Stimulated activated CD4-positive, alpha-beta T cell treated with anti-CD3 and anti-CD28 coated beads, TNF-alpha, amount 100 ng/mL, for 1 hour (primary cell): ENCODE measurements at places on chromosomes 2 and 18.

- no peak for DNase-seq
Measured at GRCh38 chr18:75962036-75962572, 532.9 kb downstream of the ZNF516 start.

GRCh38 chr2:96152304-96153161, 7.3 kb upstream of the DUSP2 start:
- DNase-seq = no peak

DNA sequence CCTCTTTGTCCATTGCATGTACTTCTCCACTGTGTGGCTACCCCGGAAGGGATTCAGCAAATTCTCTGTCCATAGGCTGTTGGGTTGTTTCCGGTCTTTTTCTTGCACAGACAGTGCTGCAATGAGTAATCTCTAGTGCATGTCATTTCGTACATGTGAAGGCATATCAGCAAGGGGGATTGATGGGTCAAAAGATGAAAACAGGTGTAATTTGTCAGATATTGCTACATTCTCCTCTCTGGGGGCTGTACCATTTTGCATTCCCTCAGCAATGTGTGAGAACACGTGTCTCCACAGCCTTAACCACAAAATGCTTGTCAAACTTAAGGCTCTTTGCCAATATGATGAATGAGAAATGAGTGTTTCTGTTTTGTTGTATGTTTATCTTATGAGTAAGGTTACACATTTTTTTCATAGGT, 60.5 kb downstream of the KLHL29 start:
- DNase-seq = no peak

- no peak for DNase-seq
Measured at GRCh38 chr2:46720592-46721185, 194.9 kb downstream of the MCFD2 start.

- peak; percentile 58 for DNase-seq
Measured at GRCh38 chr2:70069049-70069448, 18.2 kb upstream of the PCBP1 start.

DNA sequence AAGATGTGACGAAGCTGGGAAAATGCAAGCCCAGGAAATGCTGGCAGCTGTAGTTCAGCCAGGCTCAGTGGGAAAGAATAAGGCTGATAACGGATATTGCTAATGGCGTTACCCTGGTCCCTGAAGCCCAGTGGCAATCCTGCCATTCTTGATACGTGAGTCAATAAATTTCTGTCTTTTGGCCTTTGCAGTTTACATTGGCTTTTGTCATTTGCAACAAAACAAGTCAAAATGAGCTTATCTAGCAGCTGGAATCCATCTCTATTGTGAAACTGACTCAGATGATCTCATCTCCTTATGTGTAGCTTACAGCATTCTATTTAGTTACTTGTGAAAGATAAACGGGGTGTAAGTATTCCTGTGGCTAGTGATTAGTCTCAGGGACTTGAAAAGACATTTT, 43.8 kb downstream of the ARL6IP6 start:
- no peak for DNase-seq

GRCh38 chr2:168350380-168350779, 103.0 kb upstream of the STK39 start:
- DNase-seq = no peak

DNA sequence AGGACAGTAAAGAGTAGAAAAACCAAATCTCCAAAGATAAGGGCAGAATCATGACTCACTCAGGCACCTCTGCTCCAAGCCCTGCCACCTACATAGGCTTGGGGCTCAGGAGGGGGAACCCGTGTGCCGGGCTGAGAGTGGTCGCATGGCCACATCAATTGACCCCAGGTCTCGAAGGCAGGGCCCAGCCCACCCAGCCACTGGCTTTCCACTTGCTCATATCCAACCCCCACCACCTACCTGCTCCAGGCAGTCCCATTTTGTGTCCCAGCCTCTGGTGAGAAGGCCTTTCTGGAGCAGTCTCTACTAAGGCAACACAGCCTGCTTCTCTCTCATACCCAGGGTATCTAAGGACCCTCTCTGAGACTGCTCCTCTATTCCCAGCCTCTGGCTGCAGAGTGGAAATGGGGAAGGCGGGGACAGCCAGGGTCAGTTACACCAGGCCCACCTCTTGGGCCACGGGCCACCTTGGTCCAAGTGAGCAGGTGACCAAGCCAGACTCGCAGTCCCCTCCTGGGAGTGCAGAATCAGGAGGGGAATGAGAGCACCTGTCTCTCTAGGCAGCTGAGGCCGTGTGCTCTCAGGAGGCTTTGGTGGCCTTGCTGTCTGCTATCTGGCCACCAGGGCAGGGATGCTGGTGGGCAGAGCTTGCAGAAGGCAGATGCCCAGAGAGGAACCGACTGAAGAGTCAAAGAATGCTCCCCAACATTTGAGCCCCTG, 20.8 kb downstream of the TFCP2L1 start:
- DNase-seq = no peak

- no peak for DNase-seq
Measured at GRCh38 chr2:193743089-193743488, 1548.4 kb upstream of the TMEFF2 start.

DNA sequence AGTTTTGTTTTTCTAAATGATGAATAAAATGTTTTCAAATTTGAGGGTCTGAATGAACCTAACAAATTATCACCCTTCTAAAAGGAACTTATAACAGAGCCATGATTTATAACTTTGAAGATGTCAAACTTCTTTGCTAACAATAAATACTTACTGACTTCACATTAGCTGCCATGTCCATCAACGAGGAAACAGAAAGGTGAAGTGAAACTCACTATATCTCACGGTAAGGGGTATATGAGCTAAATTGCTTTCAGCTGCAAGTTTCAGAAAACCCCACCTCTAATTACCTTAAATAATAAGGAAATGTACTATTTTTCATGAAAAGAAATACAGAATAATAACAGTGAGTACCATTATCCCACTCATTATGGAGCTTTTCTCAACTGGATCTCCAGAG, 350.8 kb upstream of the NT5C1B start:
- DNase-seq = no peak

DNA sequence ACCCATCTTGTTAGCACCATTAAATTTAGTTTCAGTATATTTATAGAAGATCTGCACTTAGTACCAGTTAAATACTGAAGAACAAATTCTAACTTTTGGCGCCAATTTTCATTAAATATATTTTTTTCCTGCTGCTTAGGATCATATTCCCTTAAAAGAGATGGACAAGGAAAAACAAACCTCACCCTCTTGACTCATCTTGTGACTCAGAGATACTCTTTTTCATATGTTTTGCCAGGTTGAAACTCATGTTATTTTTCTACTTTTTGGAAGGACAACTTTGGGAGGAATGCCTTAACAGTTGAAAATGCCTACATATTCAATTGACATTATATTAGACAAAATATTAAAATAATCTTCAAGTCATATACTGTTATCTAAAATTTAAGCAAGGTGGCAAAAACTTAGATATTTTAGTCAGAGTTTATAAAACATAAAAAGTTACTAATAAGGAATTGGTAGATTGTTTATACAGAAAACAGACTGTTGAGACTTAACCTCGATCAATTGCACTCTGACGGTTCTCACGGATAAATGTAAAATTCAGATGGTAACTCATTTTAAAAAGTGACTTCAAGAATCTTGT, 36.2 kb downstream of the PNO1 start:
- no peak for DNase-seq

DNA sequence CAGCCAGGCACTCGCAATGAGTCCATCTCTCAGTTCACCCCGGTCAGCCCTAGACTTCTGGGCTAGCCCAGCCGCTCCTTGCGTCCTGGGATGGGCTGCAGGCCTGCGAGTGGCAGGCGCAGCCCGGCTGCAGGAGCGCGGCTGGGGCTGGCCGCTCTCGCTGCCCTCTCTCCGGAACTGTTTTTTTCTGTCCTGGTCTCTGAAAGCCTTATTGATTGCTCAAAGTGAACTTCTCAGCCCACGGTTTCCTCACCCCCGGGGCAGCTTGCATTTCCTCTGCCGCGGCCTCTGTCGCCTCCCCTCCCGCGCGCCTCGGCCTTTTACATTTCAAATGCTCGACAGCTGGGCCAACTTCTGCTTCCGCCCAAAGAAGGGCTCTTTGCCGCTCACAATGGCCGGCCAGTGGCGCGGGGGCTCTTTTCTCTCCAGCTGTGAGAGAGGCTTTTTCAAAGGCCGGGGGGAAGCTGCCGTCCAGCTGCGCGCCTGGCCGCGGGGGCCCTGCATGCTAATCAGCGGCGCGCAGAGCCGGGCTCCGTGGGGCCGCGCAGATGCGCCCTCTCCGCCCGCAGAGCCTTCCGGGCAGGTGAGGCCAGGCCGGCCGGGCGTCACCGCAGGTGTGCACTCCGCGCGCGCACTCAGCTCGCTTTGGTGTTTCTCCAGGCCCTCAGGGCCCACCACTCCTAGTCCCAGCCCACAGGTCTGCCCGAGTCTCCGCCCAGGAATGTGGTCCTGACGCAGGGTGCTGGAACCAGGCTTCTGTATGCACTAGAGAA, 513.8 kb downstream of the RNF144A start:
- no peak for DNase-seq

GRCh38 chr2:152051436-152051835, 47.4 kb downstream of the CACNB4 start:
- no peak for DNase-seq

DNA sequence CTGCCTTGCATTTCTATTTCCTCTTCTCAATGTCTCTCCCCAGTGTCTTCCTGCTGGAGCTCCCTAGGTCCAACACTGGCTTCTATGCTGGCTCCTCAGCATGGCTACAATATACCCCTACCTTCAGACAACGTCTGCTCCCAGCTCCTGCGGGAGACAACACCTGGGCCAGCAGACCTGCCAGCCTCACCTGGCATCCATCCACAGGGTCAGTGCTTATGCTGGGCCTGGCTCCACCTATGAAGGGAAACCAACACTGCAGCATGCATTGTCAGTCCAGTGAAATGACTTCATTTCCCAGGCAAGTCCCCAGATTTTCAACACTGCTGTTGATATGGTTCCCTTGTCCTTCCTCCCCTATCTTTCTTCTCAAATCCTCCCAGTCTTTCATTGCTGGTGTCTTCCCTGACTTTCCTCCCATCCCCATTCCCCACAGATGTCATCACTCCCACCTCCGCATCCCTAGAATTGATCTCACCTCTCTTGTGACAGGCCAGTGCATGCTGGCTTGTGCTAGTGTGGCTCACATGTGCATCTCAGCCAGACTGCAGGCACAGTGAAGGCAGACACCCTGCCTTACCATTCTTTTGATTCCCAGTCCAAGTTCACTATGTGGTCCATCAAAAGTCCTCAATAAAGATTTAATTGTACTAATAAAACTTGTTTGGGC, 98.0 kb downstream of the MYO5B start:
- no peak for DNase-seq

DNA sequence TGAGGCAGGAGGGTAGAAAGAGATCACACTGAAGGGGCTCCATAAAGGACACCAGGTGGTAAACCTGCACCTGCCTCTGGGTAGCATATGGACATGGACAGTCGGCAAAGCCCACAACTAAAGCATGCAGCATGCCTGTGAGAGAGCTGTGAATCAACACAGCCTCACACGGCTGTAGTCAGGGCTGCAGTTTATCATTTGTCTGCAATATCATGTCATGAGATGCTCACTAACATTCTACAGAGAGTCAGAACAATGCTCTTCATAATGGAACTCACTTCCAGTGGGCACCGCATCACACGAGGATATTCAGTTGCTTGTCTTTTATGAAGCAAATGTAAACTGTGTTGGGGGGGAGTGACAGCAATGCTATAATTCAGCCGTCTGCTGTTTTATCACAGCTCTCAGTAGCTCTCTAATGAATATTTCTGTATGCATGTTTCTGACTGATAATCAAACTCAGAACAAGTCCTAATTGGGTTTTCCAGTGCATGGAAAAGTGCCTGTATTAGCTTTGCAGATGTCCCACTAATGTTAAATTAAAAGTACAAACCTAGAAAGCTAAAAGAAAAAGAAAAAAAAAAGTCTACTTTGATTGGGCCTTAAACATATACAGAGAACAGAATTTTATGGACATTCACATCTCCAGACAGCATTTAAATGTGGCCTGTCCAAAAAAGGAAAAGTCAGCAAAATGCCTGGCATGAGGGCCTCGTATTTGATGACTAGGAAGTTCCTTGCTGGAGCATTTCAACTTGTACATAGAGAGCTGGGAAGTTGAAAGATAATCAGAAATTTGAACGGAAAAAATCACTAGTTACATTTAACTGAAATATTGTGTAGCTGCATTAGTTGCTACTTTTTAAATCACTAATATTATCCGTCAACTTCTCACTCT, 406.1 kb upstream of the SOX11 start:
- DNase-seq = no peak

GRCh38 chr2:58865436-58865835, 624.3 kb upstream of the FANCL start:
- no peak for DNase-seq

DNA sequence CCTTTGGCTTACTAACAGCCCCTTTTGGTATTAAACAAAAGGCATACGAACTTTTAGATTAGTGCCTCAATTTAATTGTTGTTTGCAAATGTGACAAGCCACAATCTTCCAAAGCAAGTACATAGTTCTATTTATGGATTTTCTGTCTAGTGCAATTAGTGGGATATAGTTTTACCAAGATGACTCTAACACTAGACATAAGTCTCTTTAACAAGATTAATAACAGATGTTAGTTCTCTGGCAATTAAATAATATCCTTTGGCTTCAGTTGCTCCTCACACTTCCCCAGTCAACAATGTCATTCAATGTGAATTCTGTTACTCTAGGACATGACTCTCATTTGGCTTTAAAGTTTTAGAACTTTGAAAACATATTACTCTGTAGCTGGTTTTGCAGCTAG, 16.7 kb upstream of the MC4R start:
- DNase-seq = no peak

GRCh38 chr18:9708434-9709303, 568 bp downstream of the RAB31 start:
- DNase-seq = no peak

DNA sequence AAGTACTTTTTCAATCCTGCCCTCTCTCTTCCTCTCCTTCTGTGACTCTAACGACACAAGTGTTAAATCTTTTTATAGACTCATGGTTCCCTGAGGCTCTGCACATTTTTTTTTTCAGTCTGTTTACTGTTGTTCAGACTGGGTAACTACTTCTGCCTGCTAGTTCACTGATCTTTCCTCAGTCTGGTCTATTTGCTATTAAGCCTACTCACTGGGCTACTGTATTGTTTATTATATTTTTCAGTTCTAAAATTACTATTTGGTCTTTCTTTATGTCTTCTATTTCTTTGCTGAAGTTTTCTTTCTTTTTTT, 21.3 kb downstream of the PPP3R1 start:
- DNase-seq = no peak
